ENCODE measurements at places on chromosomes 11 and 22.

DNA sequence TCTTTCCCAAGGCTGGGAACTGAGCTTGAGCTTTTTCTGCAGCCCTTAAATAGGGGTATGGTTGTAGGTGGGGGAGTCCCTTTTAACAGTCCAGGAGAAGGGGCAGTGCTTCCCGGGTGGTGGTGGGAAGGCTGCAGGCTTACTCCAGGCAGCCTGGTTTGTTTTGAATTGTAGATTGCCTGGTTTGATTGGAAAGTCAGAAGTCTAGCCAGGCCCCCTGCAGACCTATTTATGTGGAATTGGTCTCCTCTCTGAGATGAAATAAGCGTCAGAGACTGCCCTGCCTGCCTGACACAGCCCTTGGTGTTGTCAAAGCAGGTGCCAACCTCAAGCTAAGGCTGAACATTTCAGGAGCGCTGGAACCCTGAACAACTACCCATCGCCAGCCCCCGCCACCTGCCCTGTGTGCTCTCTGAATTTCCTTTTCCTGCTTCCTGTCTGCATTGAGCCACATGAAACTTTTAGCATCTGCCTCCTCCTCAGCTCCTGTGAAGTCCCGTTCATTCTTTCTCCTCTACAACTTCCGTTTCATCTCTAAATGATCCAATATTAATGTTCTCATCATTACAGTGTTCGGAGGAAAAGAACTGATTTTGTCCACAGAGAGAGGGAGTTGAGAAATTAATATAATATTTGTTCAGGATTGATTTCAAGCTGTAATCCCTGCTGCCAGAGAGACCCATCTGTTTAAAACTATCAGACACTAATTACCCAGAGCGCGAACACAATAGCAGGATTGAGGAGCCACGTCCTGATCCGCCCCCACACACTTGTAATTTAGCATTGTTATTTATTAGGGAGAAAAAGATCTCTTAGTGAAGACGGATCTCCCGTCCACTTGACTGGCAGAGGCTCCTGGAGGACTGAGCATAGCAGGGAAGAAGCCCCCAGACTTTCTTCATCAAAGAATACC, 136.5 kb downstream of the TRIM29 start:
- no peak for DNase-seq

- DNase-seq = no peak
These were observed 972.8 kb downstream of the OPCML start for GRCh38 chr11:132559331-132560036.

DNA sequence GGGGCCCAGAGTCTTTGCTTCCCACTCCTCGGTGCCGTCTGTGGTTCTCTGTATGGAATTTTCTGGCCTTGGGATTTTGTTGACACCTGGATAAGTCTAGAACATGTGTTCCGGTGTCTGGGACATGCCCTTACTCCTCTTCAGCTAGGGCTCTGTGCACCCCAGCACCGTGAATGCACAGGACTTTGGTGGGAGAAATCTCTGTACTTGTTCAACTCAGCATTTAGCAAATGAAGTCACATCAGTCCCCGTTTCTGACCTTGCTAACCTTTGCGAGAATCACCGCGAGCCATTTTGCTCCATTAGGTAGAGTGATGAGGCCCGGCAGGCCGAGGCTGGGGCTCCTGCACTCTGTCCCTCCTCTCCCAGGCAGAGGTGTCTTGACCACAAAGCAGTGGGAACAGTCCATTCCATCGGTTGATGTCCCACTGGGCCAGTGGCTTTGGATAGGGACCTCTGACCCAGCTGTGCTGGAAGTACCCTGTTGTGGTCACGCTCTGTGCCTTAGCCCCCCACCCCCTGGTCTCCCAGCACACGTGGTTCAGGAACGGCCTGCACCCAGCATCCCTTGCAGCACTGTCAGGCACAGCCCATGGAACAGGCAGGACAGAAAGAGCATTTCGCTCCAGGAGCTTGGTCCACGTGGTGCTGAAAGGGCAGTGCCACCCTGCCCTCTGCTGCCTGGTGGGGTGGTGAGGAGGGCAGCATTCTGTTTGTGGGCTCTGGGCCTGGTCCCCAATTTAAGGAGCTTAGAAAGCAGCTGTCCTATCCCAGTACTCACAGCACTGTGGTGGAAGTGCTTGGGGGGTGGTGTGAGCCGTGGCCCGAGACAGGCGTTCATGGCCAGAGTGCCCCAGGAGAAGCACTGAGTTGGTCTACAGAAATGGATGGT, 73.4 kb downstream of the MED15 start:
- DNase-seq = no peak

GRCh38 chr11:2768471-2769408, 68.9 kb upstream of the KCNQ1OT1 start:
- DNase-seq = no peak

DNA sequence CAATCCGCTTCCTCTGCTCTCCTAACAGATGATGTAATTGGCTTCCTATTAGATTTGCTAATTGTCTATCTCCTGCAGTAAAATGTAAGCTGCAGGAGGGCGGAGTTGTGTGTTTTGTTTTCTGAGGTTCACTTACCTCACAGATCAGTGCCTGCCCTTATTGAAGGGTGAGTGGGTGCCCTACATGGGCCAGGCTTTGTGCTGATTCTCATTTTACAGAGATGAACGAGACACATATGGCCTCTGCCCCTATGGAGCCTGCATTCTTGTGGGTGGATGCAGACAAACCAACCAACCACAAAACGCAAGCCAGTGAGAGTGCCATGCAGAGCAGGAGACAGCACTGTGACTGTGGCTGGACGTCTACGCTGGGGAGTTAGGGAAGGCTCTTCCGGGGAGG, 9.9 kb downstream of the TESMIN start:
- DNase-seq = no peak

Data from C1 segment of cervical spinal cord (tissue), 14 donors.